ENCODE measurements at places on chromosomes 7 and 10.

GRCh38 chr10:95503001-95503400 is 58.2 kb downstream of the SORBS1 start:
- DNase-seq, result no peak

DNA sequence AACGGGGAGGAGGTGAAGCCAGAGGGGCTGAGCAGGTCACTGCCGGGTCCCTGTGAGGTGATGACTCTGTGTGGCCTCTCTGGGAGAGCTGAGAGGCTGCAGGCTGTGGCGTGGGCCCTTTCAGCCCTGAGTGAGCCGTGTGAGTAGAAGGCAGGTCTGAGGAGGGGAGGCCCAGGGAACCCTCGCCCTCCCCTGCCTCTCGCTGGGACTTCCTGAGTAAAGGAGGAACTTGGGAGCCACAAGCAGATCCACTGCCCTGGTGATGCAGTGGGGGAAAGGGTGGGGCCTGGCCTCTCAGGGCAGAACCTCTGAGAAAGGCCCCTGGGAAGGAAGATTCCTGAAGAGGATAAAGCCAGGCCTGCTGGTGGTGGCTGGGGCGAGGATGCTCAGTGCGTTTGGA is 22.8 kb downstream of the EEPD1 start:
- DNase-seq, result no peak

DNA sequence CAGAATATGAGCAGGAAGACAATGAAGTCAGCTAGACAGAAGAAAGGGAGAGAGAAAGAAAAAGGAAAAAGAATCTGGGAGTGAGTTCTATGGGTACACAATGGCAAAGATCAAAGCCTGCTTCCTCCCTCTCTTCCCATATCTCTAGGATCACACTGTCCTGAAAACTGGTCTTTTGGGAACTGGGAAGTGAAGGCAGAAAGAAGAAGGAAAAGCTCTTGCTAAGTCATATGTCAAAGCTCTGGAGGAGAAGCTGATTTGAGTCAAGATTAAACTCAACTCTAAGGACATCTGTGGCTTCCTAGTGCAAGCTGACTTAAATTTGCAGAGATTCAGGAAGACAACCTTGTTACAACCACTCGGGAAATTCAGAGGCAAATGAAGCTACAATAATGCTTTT is 147.5 kb downstream of the DOCK4 start:
- no peak for DNase-seq

DNA sequence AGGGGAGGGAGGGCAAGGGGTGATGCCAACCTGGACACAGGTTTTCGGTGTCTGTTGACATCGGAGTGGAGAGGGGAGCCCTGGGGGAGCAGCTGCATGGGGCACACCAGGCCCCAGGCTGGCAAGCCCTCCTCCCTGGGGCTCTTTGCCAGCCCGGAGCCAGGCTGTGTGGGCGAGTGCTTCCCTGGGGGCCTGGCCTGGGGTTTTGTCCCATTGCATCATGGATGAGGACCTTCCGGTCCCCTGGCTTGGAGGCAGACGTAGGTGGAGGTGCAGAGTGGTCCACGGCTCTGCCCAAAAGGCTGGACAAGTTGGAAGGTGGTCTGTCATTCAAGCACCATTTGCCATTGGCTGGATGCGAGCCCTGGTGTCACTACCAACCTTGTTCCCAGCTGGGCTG is 34.8 kb downstream of the ZMIZ1 start:
- no peak for DNase-seq

- DNase-seq, result no peak
Measured at GRCh38 chr10:13234172-13234571, at the start of gene UCMA. Gene UCMA (minus strand): TSS chr10:13234374. CDS start chr10:13234258, 116 bp downstream.

DNA sequence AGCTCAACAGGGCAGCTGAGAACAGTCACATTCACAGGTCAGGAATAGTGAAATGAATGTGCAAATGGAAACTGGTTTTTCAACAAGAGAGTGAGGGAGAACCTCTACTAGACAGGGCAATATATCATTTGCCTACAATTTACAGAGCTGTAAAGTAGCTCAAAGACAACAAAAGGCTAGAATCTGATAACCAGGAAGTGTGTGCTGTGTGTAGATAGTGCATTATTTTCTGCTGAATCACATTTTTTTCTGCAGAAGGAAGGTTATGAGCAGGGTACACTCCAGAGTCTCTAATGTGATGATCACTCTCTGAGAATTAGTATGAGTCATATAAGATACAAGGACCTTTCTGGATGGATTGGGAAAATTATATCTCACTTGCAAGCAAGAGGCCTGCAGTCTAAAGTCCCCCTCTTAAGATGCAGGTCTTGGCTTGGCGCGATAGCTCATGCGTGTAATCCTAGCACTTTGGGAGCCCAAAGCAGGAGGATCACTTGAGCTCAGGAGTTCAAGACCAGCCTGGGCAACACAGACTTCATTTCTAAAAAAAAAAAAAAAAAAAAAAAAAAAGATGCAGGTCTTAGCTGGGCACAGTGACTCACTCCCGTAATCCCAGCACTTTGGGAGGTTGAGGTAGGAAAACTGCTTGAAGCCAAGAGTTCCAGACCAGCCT is 59.9 kb upstream of the COBL start:
- DNase-seq, result no peak

- no peak for DNase-seq
Measured at GRCh38 chr10:69186524-69186923, 6.5 kb downstream of the SUPV3L1 start.

- no peak for DNase-seq
Measured at GRCh38 chr7:116028787-116029186, 1.8 kb downstream of the TFEC start.

- no peak for DNase-seq
Measured at GRCh38 chr7:2608921-2609411, 22.8 kb upstream of the TTYH3 start.
